ENCODE measurements at places on chromosomes 4 and X.

GRCh38 chr4:168622600-168622999, 125.7 kb downstream of the PALLD start:
- no peak for DNase-seq

GRCh38 chr4:52982255-52982945, 120.3 kb downstream of the RASL11B start:
- no peak for DNase-seq

DNA sequence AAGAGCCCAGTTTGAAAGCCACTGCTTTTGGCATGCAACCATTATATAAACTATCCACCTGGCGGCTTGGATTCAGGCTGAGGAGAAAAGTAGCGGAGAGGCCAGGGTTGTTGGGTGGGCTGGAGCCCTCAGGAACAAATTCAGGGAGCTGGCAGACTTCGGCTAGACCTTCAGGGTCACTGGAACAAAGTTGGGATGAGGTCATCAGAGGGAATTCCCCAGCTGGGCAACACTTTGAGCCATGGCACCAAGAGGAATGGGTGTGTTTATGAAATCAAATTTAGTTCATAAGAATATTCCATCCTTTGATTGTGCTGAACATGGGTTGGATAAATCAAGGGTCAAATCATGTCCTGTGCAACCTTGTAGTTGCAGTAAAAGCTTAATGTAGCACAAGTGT, 22.0 kb downstream of the MTMR1 start:
- no peak for DNase-seq

GRCh38 chr4:98700656-98701055, 42.2 kb upstream of the TSPAN5 start:
- no peak for DNase-seq

- DNase-seq: no peak
Measured at GRCh38 chr4:6277935-6278800, 8.5 kb downstream of the WFS1 start.

DNA sequence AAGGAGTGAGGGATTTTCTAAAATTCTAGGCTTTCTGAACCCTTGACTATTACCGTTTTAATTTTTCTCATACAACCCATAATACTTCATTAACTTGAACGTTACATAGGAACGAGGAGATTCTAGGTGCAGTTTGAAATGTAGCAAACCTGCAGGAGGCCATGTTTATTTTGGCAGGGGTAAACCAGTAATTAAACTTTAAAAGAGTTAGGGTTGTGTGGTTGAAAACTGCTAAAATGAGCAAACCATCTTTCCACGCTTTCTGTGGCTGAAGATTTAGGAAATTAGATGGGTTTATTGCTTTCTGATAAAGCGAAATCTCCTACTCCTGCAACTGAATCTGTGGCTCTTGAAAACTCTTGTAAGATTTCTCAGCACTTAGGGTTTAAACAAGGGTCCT, 1.7 kb downstream of the PHEX start:
- no peak for DNase-seq

- DNase-seq: no peak
Measured at GRCh38 chrX:139052461-139052860, 340.9 kb upstream of the FGF13 start.

- DNase-seq: no peak
Measured at GRCh38 chr4:94567811-94568210, 116.1 kb downstream of the PDLIM5 start.
